ENCODE measurements at places on chromosomes 12 and 14.
A peak's percentile ranks its signal among the peaks of the same experiment; 100 is the strongest.

DNA sequence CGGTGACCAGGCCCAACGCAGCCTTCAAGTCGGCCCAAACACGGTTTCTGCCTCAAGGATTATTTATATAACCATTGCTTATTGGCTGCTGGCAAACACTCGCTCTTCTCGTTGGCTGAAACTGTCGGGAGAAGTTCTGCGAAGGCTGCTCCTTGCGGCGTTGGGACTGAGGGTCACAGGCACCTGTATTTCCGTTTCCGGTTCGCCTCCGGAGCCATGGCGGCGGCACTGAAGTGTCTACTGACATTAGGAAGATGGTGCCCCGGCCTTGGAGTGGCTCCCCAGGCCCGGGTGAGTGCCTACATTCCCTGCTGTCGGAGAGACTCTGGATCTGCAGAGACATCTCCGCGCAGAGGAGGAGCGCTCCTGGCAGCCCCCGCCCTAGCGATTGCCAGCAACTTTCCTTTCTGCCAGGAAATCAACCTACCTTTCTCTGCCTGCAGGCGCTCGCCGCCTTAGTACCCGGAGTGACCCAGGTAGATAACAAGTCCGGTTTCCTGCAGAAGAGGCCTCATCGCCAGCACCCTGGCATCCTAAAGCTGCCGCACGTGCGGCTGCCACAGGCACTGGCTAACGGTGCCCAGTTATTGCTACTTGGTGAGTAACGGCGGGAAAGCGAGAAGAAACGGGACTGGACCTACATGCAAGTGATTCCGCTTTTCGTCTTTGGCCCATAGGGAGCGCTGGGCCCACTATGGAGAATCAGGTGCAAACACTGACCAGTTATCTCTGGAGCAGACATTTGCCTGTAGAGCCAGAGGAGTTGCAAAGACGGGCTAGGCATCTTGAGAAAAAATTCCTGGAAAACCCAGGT lies at the start of gene METTL17:
TSS of gene METTL17 (plus strand) at position 194 of the 814 bp plus-strand sequence. CDS start at position 217, 23 bp downstream.
- DNase-seq: peak; percentile 96

DNA sequence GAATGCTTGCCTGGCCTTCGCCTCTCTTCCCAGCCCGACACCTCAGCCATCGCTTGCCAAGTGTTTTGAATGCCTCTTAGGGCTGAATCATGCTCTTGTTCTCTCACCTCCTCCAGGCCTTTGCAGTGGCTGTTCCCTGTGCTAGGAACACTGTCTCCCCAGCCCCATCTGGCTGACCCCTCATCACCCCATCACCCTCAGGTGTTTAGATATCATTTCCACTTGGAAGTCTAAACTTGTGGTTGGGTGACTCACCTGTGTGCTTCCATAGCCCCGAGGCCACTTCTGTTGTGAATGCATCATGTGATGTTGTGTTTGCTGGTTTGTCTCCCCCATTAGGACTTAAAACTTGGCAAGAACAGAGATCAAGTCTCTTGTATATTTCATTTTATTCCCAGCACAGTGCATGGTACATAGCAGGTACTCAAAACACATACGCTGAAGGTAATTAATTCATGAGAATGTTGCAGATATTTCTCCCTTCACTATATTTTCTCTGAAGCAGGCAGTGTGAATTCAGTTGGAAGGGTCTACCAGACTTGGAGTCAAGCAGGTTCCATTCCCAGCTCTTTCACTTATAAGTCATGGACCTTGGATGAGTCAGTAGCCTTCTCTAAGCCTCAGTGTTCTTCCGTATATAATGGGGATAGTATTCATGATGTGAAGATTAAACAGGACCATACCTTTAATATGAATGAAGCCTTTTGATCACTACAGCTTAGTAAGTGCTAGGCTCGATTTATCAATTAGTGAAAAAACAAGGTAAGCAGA lies 67.8 kb downstream of the HRK start:
- DNase-seq: no peak

DNA sequence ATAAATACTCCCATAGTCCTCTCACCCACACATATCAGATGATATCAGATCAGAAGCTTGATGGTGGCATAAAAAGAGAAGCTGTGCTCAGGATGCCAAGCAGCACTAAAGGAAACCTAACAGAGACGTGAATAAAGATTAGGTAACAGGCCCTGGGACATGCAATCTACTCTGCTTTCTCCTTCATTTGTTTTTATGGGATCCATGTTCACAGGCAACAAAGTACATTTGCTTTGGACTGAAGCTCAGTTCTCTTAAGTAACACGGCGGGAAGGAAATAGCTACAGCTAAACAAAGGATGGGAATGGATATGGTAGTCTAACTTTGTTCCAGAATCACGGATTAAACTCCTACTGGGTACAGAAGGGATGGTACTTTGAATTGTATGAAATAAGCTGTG lies 119.5 kb downstream of the TTC7B start:
- DNase-seq: no peak

DNA sequence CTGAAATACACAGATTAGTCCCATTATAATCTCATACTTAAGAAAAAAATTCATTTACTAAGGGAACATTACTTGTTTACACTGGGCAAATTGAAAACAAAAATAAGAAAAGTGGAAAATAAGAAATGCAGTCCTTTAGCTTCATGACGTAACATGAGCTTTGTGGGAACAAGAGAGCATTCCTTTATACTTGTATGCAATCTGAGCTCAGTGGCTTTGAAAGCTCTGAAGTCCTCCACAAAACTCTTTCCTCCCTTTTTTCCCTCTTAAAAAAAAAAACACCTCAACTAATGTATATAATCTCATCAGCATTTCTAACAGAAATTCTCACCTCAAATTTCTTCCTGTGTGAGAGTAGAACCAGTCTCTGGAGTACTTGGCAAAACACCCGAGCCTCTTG lies 76.9 kb upstream of the OTX2 start:
- DNase-seq: peak; percentile 8

DNA sequence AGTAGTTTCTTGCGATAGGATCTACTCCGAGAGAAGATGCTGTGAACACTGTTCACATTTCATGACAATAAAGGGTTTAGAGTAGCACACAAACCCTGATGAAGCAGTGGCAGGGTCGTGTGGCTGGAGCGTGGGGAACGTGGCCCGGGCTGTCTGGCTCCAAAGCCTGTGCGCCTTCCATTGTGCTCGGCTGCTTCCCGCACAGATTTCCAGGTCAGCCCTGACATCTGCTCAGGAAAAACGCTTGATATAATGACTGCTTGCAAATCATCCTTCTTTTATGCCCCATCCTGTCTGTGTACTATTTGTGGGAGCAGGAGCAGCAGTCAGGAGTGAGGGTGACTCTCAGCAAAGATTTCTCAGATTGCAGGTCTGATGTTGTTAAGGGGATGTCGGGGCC lies 78.6 kb downstream of the EML1 start:
- no peak for DNase-seq

GRCh38 chr14:58882577-58883018 lies 244.8 kb downstream of the DACT1 start:
- peak; percentile 54 for DNase-seq
